Activated naive CD4-positive, alpha-beta T cell (primary cell): ENCODE measurements at places on chromosomes 1 and 21.
A peak's percentile ranks its signal among the peaks of the same experiment; 100 is the strongest.

DNA sequence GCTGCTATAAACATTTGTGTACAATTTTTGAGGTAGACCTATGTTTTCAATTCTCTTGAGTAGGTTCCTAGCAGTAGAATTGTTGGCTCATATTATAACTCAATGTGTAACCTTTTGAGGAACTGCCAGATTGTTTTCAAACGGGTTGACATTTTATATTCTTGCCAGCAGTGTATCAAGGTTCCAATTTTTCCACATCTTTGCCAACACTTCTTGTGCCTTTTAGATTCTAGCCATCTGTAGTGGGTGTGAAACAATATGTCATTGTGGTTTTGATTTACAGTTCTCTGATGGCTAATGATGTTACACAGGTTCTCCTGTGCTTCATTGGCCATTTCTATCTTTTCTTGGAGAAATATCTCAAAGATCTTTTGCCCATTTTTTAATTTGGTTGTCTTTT lies 36.4 kb downstream of the MAP3K7CL start:
- DNase-seq: no peak

- no peak for DNase-seq
Measured at GRCh38 chr1:70906800-70907199, 140.8 kb downstream of the PTGER3 start.

DNA sequence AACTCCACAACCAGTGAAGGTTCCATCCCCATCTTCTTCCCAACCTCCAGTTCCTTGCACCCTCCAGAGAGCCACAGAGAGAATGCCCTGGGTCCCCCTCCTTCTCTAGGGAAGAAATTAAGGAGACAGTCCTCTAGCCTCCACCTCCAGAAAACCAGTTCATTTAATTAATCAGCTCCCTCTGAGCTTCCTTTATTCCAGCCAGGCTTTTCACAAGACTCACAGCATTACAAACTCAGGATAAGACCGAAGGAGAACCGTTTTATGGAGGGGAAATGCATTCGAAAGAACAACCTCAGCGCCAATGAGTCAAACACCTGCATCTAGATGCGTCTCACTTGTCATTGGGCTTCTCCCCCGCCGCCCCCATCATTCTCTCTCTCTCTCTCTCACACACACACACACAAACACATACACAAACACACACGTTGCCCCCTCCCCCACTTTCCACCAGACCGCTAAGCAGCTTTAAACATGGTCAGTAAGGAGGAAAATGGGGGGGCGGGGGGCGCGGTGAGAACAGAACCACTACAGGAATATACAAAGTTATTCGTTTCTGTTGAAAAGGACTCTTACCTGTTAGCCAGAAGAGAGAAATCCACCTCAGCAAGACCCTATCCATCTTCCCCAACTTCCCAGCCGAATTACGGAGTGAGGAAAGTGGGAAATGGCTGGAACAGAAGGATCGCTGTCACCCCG lies 544 bp downstream of the ILDR2 start:
- DNase-seq: peak; percentile 5

DNA sequence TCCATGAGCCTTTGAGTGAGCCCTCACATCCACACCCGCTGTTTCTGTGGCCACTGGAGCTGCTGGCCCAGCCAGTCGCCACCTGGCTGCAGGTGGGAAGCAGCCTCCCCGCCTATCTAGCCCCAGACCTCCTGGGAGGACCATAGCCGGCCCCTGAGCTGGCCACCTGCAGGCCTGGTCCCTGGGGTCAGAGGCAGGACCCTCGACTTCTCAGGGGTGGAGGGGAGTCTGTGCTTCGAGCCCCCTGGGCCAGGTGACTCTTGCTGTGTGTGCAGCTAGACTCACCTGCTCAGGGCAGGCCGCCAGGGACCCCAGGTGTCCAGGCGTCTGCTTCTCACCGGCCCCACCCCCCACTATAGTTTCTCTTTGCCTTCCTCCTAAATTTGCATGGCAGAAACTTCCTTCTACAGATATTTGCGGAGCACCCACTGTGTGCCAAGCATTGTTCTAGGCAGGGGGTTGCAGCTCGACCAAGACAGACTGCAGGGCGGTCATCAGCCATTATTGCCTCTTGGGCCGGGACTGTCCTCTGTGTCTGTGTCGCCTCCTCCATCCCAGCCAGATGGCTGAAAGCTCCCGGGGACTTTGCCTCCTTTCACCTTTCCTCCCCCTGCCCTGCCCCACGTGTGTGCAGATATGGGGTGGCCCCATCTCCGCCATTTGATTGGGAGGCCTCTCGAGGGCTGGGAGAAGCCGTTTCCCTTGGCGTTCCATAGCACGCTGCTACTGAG lies 27.3 kb downstream of the SPSB1 start:
- no peak for DNase-seq

GRCh38 chr1:62722796-62723195 lies 34.6 kb upstream of the DOCK7 start:
- DNase-seq: no peak

DNA sequence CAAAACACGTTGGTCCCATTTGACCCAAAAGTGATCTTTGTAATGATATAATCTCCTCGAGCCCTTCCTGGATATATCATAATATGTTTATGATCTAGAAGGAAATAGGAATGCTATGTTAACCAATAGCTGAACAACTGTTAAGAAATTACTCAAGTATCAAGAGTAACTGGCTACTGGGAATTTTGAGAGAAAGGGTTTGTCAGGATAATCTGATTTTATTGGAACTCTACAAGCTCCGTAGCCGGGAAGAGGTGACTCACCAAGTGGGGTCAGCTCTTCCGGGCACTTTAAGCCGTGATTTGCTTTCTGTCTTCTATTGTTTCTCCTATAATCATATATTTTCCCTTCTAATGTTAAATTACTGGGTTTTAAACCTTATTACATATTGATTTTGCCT lies 250.5 kb upstream of the POGK start:
- DNase-seq: no peak

DNA sequence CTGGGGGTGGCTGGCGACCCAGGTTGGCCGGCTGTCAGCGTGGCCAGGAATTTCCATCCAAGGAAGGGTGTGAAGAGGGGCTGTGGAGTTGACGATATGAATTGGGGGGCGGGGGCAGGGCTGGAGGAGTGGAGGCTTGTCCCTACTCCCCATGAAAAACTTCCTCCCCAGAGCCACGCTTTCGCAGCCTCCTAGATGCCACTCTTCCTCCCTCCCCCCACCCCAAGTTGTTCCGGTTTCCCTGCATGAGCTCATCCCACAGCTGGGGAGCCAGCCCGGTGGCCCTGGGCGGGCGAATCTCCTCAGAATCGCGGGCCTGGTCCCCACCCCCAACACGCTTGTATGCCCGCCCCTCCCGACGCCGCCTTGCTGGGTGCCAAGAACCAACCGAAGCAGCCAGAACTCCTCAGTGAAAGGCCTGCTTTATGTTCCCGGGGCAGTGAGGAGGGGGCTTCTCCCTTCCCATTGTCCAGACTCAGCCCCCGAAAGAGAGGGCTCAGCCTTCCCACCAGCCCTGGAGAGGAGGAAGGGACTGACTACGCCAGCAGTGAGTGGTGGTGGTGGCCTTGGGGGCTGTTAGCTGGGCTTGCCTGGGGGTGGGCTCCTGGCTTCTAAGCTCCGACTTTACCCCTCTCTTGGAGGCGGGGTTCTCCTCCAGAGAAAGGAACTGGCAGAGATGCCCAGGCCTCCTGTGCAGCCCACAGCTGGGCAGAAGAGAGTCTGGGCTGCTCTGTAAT lies 1.8 kb upstream of the CSMD2 start:
- DNase-seq: no peak

- DNase-seq: no peak
Measured at GRCh38 chr1:33433509-33434362, 2.8 kb upstream of the PHC2 start.

DNA sequence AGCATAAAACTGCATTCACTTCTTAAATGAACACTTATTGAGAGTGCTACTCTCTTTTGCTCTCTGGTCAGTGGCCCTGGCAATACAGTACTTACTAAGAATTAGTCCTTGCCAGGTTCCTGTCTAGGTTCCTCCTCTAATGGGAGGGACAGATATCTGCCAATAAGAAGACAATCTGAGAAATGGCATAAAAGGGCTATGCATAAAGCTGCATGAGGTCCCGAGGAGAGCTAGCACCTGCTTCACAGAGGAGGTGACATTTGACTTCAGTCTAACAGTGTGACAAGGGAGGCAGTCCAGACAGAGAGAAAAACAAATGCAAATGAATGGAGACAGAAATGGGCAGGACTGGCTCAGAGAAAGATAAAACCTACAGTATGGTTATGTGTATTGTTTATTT lies 357.1 kb upstream of the SGIP1 start:
- no peak for DNase-seq

DNA sequence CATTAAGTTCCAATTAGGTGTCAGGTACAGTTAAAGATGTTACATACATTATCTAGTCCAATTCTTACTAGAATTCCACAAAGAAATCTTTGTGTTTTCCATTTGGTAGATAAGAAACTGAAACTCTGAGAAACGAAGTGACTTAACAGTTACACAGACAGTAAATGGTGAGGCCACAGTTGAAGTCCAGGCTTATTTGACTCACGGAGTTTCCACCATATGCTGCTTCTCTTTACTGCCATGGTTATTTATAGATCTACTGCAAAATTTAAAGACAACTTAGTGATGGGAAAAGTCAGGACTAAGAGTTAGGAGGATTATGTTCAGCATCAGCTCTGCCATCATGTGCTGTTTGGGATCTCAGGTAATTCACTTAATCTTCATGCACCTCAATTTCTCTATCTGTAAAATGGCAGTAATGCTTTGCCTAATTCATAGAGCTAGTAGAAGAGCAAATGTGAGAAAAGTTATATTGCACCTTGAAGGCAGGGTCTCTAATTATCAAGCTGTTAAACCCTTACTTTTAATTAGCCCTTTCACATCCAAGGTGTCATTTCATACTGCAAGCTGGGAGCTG lies 26.2 kb upstream of the SAMSN1 start:
- no peak for DNase-seq

GRCh38 chr1:41467673-41468072 lies 16.8 kb downstream of the EDN2 start:
- DNase-seq: no peak

- no peak for DNase-seq
Measured at GRCh38 chr1:150765296-150765976, at the start of gene CTSS. Gene CTSS (minus strand): TSS chr1:150765778. CDS start chr1:150764763, 1,015 bp downstream.

GRCh38 chr1:29786791-29787732 lies 550.7 kb downstream of the PTPRU start:
- no peak for DNase-seq

DNA sequence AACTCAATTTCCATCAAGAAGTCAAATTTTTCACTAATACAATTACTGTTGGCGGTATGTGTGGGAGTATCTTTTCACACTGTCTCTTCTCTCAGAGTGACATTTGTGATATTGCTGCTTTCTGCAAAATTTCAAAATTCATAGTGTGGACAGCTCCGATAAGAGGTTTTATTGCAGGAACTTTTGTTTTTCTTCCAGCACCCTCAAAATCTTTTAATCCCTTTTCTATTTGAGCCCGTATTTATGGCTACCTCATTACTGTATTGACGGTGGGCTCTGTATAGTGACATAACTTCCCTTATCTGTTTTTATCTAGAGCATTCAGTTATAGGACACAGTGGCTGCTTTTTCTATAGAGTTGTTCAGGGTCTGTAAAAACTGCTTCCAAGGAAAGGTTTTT lies 794.4 kb upstream of the TMPRSS15 start:
- no peak for DNase-seq

- DNase-seq: peak; percentile 48
Measured at GRCh38 chr1:244863491-244864252, 671 bp downstream of the HNRNPU start.

- DNase-seq: no peak
Measured at GRCh38 chr21:42542196-42542595, 28.5 kb downstream of the SLC37A1 start.

- peak; percentile 47 for DNase-seq
Measured at GRCh38 chr1:207868774-207869721, 41.9 kb downstream of the CD34 start.

GRCh38 chr1:197577580-197577979 lies 197.7 kb downstream of the DENND1B start:
- DNase-seq: no peak

- DNase-seq: no peak
Measured at GRCh38 chr21:15441060-15441493, 288.7 kb upstream of the USP25 start.

GRCh38 chr1:201769966-201770365 lies 59.0 kb upstream of the IPO9 start:
- DNase-seq: no peak

DNA sequence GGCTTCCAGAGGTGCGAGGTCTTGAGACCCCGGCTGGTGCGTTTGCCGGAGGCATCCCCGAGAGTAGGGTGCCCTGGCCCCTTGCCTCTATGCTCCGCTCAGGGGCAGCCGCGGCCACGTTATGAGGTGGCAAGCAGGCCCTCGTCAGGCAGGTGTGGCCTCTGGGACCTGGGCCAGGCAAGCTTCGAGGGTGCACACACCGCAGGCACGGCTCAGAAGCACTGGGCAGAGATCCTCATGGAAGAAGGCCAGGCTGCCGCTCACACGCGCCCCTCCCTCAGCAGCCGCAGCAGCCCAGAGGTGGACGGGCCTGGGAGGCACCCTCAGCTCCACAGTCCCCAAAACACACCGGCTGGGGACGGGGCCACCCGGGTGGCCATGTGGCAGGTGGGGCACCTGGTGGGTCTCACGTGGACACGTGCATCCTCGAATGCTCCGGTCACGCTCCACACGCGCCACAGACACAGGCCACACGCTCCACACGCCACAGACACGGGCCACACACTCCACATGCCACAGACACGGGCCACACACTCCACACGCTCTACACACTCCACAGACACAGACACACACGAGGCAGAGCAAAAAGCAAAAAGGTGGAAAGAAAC lies 6.5 kb downstream of the SDF4 start:
- no peak for DNase-seq

DNA sequence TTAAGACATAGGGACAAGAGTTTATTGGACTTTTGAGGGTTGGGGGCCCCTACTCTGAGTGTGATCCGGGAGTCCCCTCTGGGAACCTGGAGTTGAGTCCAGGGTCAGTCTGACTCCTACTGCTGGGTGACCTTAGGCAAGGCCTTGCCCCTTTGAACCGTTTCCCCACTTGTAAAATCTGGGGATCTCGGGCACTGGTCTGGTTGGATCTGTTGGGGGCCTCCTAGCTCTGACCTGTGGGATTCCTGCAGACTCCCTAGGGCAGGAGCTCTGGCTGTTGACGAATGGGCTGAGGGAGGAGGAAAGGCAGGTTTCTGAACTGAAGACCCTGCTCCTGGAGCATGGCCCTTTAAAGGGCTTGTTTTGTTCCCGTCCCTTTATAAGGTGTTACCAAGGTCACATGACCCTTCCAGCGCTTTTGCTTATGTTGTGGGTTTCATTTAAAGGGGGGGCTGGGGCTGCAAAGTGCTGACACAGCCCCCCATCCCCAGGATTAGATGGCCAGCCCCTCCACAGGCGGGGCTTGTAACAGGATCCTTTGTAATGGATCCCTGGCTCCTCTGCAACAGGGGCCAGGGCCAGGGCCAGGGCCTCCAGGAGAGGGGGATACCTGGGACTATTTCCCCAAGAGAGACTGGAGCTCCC lies 50.7 kb downstream of the YARS1 start:
- no peak for DNase-seq
